Mammary epithelial cell (primary cell): ENCODE measurements at places on chromosomes 5 and 9. TPM values are rescaled to one million over a fixed set of nuclear protein-coding genes. Genes with fewer than 3 reads are reported as not detected.

Gene IL13
- total RNA-seq = 0.27 TPM in 1 of 2 replicates, not detected in the other

Gene MARVELD2
- total RNA-seq = 52.0 TPM

Gene FAM151B
- total RNA-seq = 0.83 TPM

Gene LNPEP
- 31.8 and 38.5 TPM in 2 replicates for total RNA-seq

DNA sequence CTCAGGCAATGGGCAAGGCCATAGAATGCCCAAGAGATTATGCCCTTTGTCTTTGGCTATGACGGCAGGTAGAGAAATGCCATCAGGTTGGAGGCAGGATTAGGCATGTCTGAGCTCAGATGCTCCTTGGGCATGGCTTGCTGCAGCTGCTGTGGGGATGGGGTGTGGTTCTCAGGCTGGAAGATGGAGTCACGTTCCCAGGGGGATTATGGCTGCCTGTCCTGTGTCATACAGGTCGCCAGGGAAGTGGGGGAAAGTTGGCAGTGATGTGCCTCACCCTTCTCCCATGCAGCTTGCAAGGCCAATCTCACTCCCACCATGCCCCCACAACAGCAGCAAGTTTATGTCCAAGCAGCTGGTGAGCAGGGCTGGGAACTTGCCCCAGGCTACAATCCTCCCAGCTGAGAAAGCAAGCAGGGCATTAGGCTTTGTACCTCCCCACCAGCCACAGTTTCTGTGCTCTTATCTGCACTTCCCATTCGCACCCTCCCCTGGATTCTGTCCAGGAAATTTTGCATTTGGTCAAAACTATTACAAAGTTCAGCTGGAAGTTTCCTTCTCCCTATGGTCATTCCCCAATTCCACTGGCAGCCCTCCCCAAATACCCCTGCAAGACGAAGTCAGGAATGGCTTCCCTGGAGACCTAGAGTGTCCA, 1788.0 kb upstream of the NUDT12 start:
- DNase-seq = peak; percentile 0

Gene NUTM2F
- total RNA-seq = not detected in 2 replicates

Gene TEX48
- total RNA-seq = not detected
